ENCODE measurements at places on chromosomes 5 and 9.

GRCh38 chr9:79977510-79978197 lies 405.9 kb downstream of the TLE4 start:
- DNase-seq: no peak
- no peaks in the 10 kb centered on the region for H3K4me1 ChIP-seq
- H3K4me3 ChIP-seq: no peak overlapping the region
- no peaks in the 10 kb centered on the region for H3K27me3 ChIP-seq
- H3K27ac ChIP-seq: no peak overlapping the region

DNA sequence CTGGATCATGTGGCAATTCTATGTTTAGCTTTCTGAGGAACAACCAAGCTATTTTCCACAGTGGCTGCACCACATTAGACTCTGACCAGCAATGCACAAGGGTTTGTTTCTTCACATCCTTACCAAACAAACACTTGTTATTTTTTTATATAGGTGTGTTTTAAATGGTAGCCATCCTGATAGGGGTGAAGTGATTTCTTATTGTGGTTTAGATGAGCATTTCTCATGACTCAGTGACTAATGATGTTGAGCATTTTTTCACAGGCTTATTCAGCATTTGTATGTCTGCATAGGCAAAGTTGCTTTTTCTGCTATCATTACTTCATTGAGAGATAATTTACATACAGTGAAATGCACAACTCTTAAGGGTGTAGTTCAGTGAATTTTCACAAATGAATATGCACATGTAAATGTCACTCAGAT lies 36.0 kb downstream of the ANKRD33B start:
- H3K4me1 ChIP-seq: peaks cover 6% of the 10 kb centered on the region
- H3K27me3 ChIP-seq: no peaks in the 10 kb centered on the region
- H3K27ac ChIP-seq: no peak overlapping the region
- no peak overlapping the region for H3K4me3 ChIP-seq

GRCh38 chr9:77403239-77403638 lies 225.9 kb downstream of the VPS13A start:
- H3K4me1 ChIP-seq: no peaks in the 10 kb centered on the region
- DNase-seq: no peak
- no peak overlapping the region for H3K4me3 ChIP-seq

DNA sequence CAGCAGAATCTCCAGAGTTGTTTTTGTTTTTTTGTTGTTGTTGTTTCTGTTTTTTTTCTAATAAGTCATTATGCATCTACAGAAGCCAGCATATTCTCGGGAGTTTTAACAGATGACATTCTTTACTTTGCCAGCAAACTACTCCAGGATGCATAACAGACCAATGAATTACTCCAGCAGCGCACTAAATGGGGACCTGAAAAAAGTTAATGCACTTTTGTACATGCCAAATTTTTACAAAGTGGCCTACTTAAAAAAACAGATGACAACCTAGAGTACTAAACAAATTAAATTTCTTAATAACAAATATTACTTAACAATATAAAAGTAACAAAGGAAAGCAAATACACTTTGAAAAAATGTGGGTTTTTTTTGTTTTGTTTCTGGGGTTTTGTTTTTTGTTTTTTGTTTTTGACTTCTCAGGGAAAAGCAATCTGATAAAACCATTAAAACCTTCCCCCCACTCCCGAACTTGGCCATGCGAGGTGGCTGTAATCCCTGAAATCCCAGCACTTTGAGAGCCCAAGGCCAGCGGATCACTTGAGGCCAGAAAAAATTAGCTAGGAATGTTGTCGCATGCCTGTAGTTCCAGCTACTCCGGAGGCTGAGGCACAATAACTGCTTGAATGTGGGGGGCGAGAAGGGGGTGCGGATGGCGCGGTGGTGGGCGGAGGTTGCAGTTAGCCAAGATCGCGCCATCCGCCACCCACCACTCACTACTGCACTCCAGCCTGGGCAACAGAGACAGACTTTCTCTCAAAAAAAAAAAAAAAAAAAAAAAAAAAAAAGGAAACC lies 352.4 kb downstream of the CETN3 start:
- H3K36me3 ChIP-seq: no peaks in the 10 kb centered on the region
- H3K4me3 ChIP-seq: no peak overlapping the region
- H3K27me3 ChIP-seq: no peaks in the 10 kb centered on the region
- no peaks in the 10 kb centered on the region for H3K4me1 ChIP-seq

GRCh38 chr9:15370466-15371447 lies 51.9 kb upstream of the SNAPC3 start:
- H3K27me3 ChIP-seq: no peaks in the 10 kb centered on the region
- H3K4me3 ChIP-seq: no peak overlapping the region
- DNase-seq: no peak
- no peaks in the 10 kb centered on the region for H3K4me1 ChIP-seq

DNA sequence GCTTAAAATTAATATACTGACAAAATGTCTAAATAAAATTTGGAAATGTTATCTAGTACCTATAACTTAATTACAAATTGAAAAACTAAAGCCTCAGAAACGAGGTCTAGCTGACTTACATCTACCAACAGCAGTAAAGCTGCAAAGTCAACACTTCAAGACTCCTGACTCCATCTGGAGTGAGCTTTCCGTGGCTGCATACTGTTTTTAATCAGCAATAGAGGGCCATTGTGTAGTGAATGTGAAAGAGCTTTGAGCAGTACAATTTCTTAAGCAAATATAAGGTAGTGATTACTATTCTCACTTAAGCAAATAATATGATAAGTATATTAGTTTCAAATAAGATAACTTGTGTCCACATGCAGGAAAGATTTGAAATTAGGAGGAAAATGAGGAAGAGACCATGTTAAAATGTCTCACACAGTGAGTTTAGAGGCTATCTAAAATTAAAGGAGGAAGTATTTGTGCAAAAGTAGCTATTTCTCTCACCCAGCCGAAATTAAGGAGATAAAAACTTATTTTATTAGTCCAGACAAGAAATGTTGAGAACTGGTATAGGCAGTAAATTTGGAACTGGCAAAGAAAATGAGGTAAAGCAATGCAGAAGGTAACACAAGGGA lies 6.4 kb downstream of the SPINK6 start:
- H3K36me3 ChIP-seq: no peaks in the 10 kb centered on the region
- H3K27ac ChIP-seq: no peak overlapping the region
- DNase-seq: no peak
- no peaks in the 10 kb centered on the region for H3K27me3 ChIP-seq
- H3K4me1 ChIP-seq: no peaks in the 10 kb centered on the region

- H3K27ac ChIP-seq: no peak overlapping the region
- DNase-seq: no peak
- H3K4me3 ChIP-seq: no peak overlapping the region
- no peaks in the 10 kb centered on the region for H3K4me1 ChIP-seq
- H3K36me3 ChIP-seq: no peaks in the 10 kb centered on the region
Observed at GRCh38 chr9:83477120-83477519, 61.1 kb downstream of the FRMD3 start.

GRCh38 chr5:130222573-130222972 lies 318.3 kb downstream of the CHSY3 start:
- no peak for DNase-seq
- no peaks in the 10 kb centered on the region for H3K27me3 ChIP-seq
- H3K4me1 ChIP-seq: no peaks in the 10 kb centered on the region
- H3K36me3 ChIP-seq: no peaks in the 10 kb centered on the region
- no peak overlapping the region for H3K4me3 ChIP-seq

DNA sequence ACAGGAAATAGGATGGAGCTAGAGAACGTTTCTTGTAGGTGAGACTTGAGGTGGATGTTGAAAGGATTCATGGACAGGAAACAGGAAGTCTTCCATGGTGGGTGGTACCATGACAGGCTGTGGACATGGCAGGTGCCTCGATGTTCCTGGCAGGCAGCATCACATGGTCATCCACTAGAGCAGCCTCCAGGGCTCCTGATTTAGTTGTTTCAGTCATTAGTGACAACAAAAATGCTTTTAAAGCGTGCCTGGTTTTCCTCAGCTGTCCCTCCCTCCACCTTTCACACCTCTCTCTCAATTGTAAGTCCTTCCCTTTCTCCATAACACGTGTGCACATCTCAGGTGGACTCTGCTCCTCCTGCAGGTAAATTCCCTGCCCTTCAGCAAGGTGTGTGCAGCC lies 25.2 kb upstream of the ASPN start:
- H3K27me3 ChIP-seq: no peaks in the 10 kb centered on the region
- DNase-seq: no peak
- no peaks in the 10 kb centered on the region for H3K36me3 ChIP-seq
- H3K4me3 ChIP-seq: no peak overlapping the region

- DNase-seq: no peak
- H3K36me3 ChIP-seq: no peaks in the 10 kb centered on the region
- H3K27ac ChIP-seq: no peak overlapping the region
- no peaks in the 10 kb centered on the region for H3K27me3 ChIP-seq
- H3K4me3 ChIP-seq: no peak overlapping the region
Observed at GRCh38 chr9:87592554-87593358, 95.1 kb downstream of the DAPK1 start.

GRCh38 chr9:114000671-114001409 lies 77.3 kb downstream of the AMBP start:
- H3K4me3 ChIP-seq: no peak overlapping the region
- no peak for DNase-seq
- no peaks in the 10 kb centered on the region for H3K36me3 ChIP-seq
- no peaks in the 10 kb centered on the region for H3K27me3 ChIP-seq
- H3K27ac ChIP-seq: no peak overlapping the region

DNA sequence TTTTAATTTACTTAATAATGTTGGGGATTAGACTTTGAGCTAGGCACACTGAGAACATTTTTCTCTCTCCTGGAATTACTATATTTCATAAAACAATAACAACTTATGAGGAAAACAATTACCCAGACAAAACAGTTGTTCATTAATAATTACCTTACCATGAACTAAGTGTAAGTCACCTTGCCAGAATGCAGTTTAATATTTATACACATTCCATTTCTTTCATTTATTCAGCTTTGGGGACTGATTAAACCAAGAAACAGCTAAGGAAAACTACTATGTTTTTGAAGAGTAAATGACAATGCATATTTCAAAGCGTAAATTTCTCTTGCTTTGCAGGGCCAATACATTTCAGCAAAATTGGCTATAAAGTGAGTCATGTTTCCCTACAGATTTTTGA lies 616.2 kb downstream of the PRELID2 start:
- no peaks in the 10 kb centered on the region for H3K36me3 ChIP-seq
- DNase-seq: no peak
- H3K4me3 ChIP-seq: no peak overlapping the region
- no peak overlapping the region for H3K27ac ChIP-seq
- H3K4me1 ChIP-seq: no peaks in the 10 kb centered on the region

DNA sequence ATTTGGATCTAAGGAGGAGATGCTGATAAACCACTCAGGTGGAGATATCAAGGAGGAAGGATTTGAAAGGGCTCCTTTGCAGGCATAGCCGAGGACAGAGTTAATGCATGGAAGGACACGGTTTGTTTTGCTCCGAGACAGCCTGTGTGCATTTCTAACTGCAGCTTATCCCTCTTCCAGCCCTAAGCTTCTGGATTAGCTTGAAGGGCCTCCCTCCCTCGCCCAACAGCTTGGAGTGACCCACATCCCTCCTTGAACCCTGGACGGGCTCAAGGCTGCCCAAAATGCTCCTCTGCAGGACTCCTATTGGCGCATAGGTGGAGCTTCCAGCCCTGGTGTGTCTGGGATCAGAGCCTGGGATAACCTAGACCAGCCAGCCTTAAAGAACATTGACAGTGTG lies 66.7 kb downstream of the PPARGC1B start:
- DNase-seq: no peak
- H3K36me3 ChIP-seq: no peaks in the 10 kb centered on the region
- H3K4me3 ChIP-seq: no peak overlapping the region
- no peaks in the 10 kb centered on the region for H3K27me3 ChIP-seq
- no peaks in the 10 kb centered on the region for H3K4me1 ChIP-seq
- no peak overlapping the region for H3K27ac ChIP-seq

GRCh38 chr9:14435871-14436270 lies 121.9 kb upstream of the NFIB start:
- H3K4me1 ChIP-seq: no peaks in the 10 kb centered on the region
- no peaks in the 10 kb centered on the region for H3K27me3 ChIP-seq
- no peak for DNase-seq

GRCh38 chr5:157651623-157652376 lies 438 bp downstream of the SOX30 start:
- no peaks in the 10 kb centered on the region for H3K27me3 ChIP-seq
- H3K27ac ChIP-seq: peak overlapping the region; percentile 50
- no peaks in the 10 kb centered on the region for H3K36me3 ChIP-seq
- peak; percentile 76 for DNase-seq
- H3K4me3 ChIP-seq: peak overlapping the region; percentile 55

DNA sequence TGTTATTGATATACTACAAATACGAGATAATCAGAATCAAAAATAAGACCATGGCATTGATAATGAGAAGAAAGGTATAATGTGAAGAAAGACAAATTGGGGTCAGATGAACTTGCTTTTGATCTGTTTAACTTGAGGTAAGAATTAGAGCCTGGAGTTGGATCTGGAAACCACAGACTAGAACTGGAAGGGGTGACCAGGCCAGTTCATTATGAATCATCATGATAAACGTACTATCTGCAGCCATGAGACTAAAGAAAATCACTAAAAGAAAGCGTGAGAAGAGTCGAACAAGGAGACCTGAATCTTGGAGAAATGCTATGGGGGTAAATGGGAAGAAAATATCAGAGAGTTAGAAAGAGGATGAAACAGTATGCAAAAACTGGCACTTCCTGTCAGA lies 967.5 kb downstream of the NR2F1-AS1 start:
- no peaks in the 10 kb centered on the region for H3K27me3 ChIP-seq
- no peak overlapping the region for H3K27ac ChIP-seq
- no peaks in the 10 kb centered on the region for H3K4me1 ChIP-seq

- H3K27me3 ChIP-seq: no peaks in the 10 kb centered on the region
- peaks cover 28% of the 10 kb centered on the region for H3K4me1 ChIP-seq
- no peak overlapping the region for H3K4me3 ChIP-seq
- no peak for DNase-seq
Observed at GRCh38 chr9:128887914-128888350, 6.0 kb downstream of the LRRC8A start.

GRCh38 chr9:133667759-133668450 lies 31.7 kb downstream of the DBH start:
- DNase-seq: no peak
- no peak overlapping the region for H3K4me3 ChIP-seq
- H3K27me3 ChIP-seq: no peaks in the 10 kb centered on the region
- H3K4me1 ChIP-seq: no peaks in the 10 kb centered on the region
- H3K27ac ChIP-seq: no peak overlapping the region

GRCh38 chr5:81838307-81838906 lies 87.5 kb upstream of the SSBP2 start:
- peak; percentile 17 for DNase-seq
- H3K36me3 ChIP-seq: no peaks in the 10 kb centered on the region
- H3K4me1 ChIP-seq: no peaks in the 10 kb centered on the region

DNA sequence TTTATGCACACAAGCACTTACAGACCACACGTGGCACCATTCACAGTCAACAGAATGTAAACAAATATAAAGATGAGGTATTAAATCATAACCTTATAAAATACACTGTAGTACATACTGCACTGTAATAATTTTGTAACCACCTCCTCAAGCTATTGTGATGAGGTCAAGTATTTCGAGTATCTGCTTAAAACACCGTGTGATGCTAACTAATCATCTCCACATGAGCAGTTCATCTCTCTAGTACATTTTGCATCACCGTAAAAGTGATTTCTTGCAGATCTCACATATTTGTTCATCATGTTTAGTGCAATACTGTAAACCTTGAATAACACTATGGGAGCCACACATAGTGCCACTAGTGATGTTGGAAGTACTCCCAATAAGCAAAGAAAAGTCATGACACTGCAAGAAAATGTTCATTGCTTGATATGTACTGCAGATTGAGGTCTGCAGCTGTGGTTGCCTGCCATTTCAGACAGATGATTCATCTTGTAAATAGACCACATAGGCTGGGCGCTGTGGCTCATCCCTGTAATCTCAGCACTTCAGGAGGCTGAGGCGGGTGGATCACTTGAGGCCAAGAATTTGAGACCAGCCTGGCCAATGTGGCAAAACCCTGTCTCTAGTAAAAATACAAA lies 44.3 kb downstream of the FOXB2 start:
- H3K27ac ChIP-seq: no peak overlapping the region
- no peaks in the 10 kb centered on the region for H3K4me1 ChIP-seq
- DNase-seq: no peak
- H3K27me3 ChIP-seq: no peaks in the 10 kb centered on the region

Data from effector memory CD4-positive, alpha-beta T cell (primary cell).